ENCODE measurements at places on chromosomes 2 and 18.

GRCh38 chr18:75478996-75479880 lies 51.7 kb upstream of the SMIM21 start:
- no peak for DNase-seq

DNA sequence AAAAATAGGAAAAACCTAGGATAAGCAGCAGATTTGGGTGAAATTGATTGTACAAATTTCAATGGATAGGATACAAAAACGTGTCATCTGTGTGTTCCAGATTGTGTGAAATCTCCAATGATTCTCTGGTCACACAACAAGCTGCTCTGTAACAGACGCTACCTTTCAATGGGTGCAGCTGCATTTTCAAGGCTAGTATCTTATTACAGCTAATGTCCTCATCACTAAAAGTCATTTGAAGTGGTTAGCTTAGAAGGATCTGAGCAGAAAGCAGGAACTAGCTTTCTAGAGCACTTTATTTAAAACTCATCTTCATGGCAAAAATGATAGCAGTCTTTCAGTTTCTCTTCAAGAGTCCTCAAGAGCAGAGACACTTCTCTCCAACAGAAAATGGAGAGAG lies 364.6 kb downstream of the LRP1B start:
- no peak for DNase-seq

DNA sequence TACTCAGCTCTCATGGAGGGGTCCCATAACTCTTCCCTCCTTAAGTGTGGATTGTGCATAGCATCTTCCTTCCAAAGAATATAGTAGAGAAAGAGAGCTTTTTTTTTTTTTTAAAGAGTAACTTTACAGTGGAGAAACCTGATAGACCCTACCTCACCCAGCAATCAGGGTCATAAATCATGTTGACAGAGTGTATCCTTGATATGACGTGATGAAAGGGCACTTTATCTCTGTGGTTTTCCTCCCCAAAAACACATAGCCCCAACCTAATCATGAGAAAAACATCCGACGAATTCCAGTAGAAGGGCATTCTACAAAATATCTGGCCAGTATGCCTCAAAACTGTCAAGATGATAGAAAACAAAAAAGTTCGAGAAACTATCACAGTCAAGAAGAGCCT lies 29.5 kb upstream of the MEIS1 start:
- DNase-seq = no peak

DNA sequence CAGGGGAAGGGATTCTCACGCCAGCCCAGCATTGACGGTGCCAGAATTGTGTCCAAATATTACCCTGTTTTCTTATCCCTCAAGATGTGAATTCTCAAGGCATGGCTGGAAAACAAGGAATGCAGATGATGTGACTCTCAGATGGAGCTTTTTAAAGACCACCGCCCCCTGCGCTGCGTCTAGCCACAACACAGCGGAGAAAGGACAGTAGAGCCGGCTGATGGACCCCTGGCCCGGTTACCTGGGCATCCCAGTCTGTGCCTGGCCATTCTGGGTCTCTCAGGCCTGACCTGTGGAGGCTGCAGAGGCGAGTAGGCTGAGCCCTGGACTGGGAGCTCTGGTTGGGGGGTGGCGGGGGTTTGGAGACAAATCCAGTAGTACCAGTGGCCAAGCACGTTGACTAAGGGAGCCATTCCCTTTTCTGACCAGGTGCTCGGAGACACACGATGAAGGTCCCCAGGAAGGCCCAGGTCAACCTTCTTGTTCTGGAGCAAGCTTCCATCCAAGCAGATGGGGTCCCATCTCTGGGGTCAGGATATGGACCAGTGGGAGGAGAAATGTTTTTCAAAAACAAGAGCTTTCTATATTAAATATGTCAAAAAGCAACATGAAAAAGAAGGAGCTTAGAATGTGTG lies 5.3 kb downstream of the CAPN13 start:
- DNase-seq = no peak

- no peak for DNase-seq
Measured at GRCh38 chr2:43387092-43388062, 161.0 kb upstream of the ZFP36L2 start.

- no peak for DNase-seq
Measured at GRCh38 chr2:27803046-27803445, 31.5 kb downstream of the MRPL33 start.

- DNase-seq = no peak
Measured at GRCh38 chr18:55093808-55094207, 134.5 kb upstream of the CCDC68 start.

GRCh38 chr2:47339745-47340541 lies 63.0 kb upstream of the MSH2 start:
- no peak for DNase-seq

DNA sequence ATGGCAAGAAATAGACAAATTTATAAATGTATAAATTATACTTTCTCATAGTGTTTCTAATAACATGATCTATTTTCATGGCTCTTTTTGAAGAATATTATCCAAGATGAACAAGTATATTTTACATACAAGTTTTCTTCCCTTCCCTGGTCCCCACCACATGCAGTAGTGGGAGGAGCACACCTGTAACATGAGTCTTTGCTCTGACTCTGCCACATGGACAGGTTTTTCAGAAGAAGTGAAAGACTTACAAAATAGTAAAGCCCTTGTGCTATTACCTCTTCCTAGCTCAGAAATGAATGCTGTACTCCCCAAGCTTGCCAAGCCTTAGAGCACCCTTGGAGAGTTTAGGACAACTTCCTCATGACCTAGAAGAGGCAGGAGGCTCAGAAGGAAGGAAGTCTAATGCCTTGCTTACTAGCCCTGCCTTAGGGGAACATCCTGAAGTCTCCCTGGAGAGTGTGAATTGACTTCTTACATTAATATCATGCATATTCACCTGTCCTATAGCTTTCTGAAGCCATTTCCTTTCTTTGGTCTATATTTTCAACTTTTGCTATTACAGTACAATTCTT lies 18.4 kb downstream of the MXD1 start:
- no peak for DNase-seq

- no peak for DNase-seq
Measured at GRCh38 chr2:49111006-49111405, 43.3 kb downstream of the FSHR start.

- no peak for DNase-seq
Measured at GRCh38 chr2:149556452-149556851, 31.1 kb downstream of the MMADHC start.

DNA sequence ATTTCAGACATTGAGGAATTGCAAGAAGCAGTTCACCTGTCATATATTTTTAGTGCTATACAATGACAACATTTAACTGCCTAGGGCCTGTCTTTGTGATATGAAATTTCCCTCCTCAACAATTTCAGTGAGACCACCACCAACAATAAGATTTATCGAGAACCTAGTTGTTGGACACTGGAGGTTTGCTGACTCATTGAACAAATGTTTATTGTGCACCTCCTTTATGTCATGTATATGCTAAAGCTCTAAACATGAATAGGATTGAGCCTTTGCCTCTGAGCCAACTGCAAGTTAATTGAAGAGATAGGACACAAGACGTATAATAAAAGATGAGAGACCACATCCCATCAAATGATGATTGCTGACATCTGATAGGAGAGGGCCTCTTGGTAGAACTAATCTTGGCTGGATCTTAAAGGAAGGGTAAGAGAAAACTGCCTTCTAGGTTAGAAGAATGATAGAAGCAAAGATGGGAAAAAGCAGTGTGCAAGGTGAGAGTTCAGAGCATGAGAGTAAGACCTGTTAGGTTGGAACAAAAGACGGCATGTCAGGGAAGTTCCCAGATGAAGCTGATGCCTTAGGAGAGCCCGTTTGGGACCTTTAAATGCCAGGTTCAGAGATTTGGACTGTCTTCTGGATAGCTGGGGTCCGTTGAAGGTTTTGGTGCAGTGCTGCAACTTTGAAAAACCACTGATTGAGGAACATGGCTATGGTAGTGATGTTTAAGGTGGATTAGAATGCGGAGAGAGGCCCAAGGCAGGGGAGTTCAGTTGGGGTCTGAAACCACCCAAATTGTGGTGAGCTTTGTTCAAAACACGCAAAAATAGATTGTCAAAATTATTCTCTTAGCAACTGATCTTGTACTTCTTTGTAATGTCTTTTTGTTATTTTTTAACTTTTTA lies 133.0 kb upstream of the EML6 start:
- DNase-seq = no peak

DNA sequence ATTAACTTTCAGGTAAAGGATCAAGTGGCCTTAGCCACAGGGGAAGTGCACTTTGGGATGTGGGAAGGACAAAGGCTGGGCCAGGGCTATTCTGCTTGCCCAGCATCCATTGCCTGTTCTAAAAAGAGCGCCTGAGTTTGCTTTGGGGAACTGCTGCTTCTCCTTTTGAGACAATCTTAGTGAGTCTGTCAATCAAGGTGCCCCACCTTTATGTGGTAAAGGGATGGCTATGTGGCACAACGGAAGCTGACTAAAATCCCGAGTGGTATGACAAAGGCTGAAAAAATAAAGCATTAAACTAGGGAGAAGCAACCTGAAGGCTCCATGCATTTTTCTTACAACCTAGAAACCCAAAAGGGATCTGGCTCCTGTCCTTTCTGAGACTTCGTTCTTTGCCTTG lies 540.5 kb downstream of the SLC4A3 start:
- no peak for DNase-seq

- DNase-seq = peak; percentile 77
Measured at GRCh38 chr2:102103992-102104871, 38.3 kb upstream of the IL1R1 start.

- DNase-seq = no peak
Measured at GRCh38 chr2:177905640-177906039, 166.9 kb downstream of the PDE11A start.

GRCh38 chr2:95071856-95072255 lies 46.3 kb downstream of the MAL start:
- DNase-seq = no peak

GRCh38 chr2:109457366-109457765 lies 156.4 kb downstream of the SEPTIN10 start:
- DNase-seq = no peak

- DNase-seq = no peak
Measured at GRCh38 chr18:57148263-57148662, 1.4 kb downstream of the BOD1L2 start.

DNA sequence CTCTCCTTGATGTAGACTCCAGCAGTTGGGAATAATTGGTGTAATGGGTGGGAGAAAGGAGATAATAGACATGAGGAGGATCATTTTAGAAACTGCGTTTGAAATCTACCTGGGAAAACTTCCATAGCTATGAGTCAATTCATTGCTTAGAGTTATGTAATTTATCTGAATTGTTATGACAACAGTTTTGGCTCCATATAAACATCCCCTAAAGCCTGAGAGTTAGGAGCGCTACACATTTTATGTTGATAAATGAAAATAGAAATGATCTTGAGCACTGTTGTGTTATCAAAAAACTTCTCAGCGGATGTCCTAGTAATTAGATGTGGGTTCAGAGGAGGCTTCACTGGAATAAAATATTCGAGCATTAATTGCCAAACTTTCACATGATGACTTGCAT lies 573.4 kb downstream of the TSN start:
- no peak for DNase-seq

DNA sequence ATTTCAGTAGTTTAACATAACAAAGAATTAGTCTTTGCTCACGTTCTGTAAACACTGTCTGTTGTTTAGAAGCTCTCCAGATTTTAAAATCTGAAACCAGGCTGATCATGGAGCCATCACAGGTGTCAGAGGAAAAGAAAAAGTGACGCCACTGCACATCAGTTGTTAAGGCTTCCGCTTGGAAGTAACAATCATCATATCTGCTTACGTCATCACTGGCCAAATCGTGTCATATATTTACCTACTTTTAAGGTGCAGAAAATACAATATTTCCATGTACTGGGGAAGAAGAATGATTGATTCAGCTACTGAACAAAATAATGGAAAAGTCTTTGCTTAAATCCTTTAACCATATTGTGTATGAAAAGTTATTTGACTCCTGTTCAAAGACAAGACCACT lies 382.6 kb upstream of the MC4R start:
- DNase-seq = no peak

DNA sequence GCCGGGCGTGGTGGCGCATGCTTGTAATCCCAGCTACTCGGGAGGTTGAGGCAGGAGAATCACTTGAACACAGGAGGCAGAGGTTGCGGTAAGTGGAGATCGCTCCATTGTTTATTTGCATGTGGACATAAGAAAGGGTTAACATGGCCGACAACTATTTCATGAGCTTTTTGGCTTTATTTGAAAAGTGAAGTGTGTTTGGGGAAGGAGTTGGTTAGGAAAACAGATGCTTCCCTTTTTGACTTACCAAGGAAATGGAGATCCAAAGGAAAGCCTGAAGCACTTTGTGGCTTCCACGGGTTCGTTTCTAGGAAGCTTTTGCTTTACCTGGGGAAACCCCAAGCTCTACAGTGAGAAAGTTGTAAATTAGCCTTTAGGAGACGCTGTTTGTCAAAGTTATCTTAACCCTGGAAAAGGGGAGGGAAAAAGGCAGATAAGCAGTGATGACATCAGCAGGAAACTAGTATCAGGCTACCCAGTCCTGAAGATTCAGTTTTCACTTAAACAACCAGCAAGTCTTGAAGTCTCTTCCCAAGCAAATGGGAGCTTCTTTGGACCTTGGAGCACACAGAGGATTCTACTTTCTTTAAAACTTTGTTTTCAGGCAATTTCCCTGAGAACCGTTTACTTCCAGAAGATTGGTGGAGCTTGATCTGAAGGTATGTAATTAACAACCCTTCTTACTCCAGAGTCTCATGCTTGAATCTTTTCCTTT lies at the start of gene CASP10:
Gene CASP10 (plus strand): TSS at position 492 of the 715 bp plus-strand sequence. CDS start 2,637 bp downstream, outside the sequence.
- no peak for DNase-seq

DNA sequence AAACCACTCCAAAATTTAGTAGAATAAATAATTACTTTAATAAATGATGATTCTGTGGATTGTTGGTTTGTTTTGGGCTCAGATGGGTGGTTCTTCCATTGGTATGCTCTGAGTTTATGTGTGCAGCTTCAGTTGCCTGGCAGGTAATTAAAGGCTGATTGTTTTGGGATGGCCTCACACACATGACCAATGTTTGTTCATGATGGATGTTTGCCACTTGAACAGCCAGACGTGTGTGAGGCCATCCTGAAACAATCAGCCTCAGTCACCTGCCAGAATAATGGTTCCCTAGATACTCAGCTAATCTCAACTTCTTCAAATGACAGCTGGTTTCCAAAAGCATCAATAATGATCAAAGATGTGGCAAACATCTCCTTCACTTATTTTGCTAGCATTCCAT lies 352.5 kb upstream of the GULP1 start:
- no peak for DNase-seq

- DNase-seq = no peak
Measured at GRCh38 chr2:238700506-238701340, 147.2 kb upstream of the TWIST2 start.

DNA sequence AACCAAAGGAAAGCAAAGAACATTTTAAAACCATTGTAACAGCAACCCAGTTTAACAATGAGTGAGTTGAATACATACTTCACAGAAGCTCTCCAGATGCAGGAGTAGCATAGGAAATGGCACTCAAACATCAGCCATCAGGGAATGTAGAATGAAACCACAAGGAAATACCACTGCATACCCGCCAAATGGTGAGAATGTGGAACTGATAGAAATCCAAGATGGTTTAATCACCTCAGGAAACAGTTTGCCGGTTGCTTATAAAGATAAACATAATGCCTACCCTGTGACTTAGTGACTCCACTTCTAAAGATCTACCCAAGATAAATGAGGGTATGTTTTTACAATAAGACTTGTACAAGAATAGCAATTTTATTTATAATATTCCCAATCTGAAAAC lies 132.0 kb downstream of the GALNT1 start:
- DNase-seq = no peak

All from stimulated activated CD4-positive, alpha-beta T cell treated with anti-CD3 and anti-CD28 coated beads, Interleukin-4, amount 100 ng/mL, for 1 hour (primary cell).